NCI-H1048 (cell line): ENCODE measurements at places on chromosomes 1 and 21.

GRCh38 chr1:178284058-178284457, 190.2 kb downstream of the RASAL2 start:
- DNase-seq = no peak

DNA sequence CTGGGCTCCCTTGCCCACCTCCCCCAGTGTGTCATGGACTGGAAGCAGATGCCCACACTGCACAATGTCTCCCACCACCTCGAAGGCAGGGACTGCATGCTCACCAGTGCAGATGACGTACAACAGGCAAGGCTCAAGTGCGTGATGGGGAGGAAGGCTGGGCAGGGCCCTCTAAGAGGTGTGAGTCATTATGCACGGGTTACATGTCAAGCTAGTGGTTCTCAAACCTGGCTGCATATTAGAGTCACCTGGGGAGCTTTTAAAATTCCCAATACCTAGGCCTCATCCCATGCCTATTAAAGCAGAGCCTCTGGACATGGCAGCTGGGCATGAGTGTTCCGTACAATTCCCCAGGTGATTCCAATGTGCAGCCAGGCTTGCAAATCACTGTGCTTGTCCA, 137.9 kb upstream of the NGF start:
- DNase-seq = no peak

GRCh38 chr1:110936567-110936966, 27.2 kb downstream of the LRIF1 start:
- DNase-seq = no peak

- DNase-seq = no peak
Observed at GRCh38 chr1:30307182-30307581, 416.2 kb downstream of the MATN1 start.

DNA sequence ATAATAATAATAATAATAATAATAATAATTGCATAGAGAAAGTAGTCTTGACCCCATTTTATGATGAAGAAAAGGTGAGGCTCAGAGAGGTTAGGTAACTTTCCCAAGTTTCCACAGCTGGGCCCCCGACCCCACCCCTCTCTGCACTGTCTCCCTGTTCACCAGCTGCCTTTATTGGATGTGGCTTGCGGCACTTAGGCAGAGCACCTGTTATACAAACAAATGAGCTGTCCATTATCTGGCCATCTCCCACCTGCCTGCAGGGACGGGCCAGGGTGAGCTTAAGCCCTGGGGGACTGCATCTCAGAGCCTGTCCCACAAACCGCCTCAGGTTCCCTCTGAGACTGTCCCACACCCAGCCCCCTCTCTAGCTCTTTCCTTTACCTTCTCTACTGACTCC, 10.1 kb upstream of the EFNA1 start:
- DNase-seq = no peak

- DNase-seq = no peak
Observed at GRCh38 chr1:199701726-199702125, 325.8 kb upstream of the NR5A2 start.

DNA sequence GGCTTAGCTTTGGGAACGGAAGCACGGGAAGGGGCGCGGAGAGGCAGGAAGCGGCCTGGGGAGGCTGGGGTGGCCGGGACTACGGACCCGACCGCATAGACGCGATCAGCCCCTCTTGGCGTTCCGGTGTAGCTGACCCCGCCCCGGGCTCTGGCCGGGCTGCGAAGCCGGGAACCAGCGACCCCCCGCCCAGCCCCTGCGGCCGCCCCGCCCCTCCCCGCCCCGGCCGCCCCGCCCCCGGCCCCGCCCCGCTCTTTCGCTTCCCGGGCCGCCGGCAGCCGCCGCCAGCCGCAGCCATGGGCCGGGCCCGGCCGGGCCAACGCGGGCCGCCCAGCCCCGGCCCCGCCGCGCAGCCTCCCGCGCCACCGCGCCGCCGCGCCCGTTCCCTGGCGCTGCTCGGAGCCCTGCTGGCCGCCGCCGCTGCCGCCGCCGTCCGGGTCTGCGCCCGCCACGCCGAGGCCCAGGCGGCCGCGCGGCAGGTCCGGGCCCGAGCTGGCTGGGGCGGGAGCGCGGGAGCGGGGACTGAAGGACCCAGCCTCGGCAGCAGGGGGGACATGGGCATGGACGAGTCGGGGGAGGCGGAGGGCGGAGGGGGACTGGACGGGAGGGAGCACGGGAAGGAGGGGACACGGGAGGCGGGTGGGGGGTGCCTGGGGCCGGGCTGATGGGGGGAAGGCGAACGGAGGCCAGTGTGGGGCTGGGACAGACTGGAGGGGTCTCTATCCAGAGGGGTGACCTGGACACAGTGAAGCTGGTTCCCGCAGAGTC, at the start of gene SELENON:
Gene SELENON, plus strand, starts transcription at position 259 of the 768 bp plus-strand sequence. Its CDS starts 38 bp downstream, at position 297.
- no peak for DNase-seq
